ENCODE measurements at places on chromosomes 2 and 18.
A peak's percentile ranks its signal among the peaks of the same experiment; 100 is the strongest.

DNA sequence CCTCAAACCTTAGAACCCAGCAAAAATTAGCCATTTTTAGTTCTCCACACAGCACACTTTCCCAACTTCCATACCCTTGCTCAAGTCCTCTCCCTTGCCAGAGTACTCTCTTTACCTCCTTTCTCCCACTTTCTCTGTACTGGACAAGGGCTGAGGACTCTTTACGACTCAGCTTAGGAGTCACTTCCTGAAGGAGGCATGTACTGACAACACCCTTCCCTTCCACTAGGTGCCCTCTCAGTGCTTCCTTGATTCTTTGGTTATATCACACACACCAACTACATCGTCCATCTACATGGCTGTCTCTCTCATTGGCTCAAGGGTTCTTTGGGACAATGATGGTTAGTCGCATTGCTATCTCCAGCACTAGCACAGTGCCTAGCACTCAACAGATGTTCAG, 5.2 kb upstream of the C18orf63 start:
- DNase-seq: no peak

GRCh38 chr18:10560452-10561045, 34.7 kb downstream of the NAPG start:
- DNase-seq: peak; percentile 95

- no peak for DNase-seq
Measured at GRCh38 chr2:99569386-99569785, 79.6 kb upstream of the REV1 start.

GRCh38 chr2:156383798-156384197, 51.3 kb upstream of the NR4A2 start:
- DNase-seq: no peak

DNA sequence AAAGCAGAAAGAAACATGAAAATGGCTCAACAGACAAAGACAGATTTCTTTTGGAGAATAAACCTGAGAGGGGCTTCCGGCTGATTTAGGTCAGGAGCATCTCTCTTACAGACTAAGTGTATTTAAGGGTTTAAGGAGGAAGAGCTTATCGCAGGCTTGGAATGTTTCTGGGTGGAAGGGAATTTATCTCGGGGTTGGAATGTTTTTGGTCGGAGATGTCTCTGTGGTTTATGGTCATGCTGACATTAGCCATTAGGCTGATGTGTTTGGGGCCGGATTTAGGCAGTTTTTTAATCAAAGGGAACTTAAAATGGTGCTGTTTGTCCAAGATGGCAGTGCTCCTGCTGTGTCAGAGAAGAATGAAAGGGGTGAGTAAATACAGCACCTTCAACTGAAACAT, 14.4 kb upstream of the PSMA8 start:
- DNase-seq: no peak

DNA sequence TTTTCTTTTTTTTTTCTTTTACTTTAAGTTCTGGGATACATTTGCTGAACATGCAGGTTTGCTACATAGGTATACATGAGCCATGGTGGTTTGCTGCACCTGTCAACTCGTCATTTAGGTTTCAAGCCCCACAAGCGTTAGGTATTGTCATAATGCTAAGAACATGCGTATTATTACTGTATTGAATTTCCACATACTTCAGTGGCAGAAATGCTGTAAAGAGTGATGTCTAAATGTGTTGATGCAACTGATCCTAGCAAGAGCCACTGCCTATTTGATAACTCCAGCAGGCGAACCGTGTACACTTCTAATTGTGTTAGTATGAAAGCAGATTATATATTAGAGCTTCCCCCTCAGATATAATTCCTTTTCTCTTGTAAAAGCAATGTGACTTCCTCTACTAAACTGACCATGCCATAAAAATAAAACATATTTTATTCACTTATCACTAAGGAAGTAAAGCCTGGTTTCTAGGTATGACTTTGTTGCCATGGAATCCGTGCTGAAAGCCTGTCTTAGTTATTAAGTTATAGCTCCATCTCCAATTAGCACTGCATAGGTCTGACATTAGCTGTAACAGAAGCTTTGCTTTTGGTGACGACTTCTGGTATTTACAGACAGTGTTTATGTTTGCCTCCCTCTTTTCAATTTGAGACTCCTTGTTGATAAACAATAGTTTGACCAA, 280.0 kb downstream of the GALR1 start:
- DNase-seq: no peak

DNA sequence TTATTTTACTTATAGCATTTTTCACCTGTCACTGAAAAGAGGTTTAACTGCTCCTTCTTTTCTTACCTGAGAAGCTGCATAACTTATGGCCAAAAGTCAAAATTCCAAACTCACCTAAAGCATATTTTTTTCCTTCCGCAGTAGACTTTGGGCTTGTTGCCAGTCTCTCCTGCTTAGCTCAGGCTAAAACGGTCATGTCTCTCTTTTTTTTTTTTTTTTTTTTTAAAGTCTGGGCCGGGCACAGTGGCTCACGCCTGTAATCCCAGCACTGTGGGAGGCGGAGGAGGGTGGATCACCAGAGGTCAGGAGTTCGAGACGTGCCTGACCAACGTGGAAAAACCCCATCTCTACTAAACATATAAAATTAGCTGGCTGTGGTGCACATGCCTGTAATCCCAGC, 113.5 kb downstream of the RTN4 start:
- DNase-seq: no peak

- no peak for DNase-seq
Measured at GRCh38 chr2:212021947-212022346, 516.7 kb downstream of the ERBB4 start.

- peak; percentile 87 for DNase-seq
Measured at GRCh38 chr2:25251422-25252273, 83.3 kb upstream of the POMC start.

DNA sequence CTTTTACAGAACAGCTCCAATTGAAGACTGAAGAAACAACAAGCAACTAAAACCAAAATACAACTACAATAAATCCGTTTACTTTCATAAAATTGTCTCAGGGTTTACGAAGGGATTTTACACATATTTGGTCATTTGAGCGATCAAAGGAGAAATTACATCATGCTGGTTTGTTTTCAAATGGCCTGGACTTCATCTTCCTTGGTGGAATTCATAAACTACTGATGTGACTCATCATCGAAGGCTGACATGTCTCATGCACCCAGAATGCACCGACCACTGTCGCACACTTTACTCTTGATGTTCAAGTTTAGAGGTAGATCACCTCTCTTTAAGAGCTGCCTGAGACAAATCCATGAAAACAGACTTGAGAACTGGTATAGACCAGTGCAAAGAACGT, 25.6 kb upstream of the PMAIP1 start:
- DNase-seq: no peak

DNA sequence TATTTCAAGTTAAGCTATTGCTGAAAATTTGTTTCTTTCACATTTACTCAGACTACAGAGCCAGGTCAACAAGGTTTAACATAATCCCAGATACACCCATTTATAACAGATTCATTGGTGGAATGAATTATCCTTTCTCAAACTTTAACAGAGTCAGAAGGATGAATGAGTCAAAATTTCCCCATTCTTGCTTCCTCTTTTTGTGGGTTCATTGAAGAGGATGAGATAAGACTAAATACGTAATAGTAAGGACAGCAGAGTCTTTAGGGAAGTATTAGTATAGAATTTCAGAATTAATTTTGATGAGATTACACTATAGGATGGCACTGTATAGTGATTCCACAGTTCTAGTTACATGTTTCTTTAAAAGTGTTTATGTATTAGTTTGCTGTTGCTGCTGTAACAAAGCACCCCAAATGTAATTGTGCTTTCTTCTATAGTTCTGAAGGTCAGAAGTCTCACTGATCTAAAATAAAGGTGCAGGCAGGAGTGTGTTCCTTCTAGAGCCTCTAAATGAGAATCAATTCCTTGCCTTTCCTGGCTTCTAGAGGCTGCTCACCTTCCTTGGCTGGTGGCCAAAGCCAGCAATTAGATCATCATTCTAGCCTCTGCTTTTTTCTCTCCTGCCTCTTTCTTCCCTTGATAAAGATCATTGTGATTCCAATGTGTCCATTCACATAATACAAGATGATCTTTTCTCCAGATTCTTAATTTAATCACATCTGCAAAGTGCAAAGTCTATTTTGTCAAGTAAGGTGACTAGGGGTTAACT, 309.3 kb upstream of the PIK3C3 start:
- DNase-seq: no peak

DNA sequence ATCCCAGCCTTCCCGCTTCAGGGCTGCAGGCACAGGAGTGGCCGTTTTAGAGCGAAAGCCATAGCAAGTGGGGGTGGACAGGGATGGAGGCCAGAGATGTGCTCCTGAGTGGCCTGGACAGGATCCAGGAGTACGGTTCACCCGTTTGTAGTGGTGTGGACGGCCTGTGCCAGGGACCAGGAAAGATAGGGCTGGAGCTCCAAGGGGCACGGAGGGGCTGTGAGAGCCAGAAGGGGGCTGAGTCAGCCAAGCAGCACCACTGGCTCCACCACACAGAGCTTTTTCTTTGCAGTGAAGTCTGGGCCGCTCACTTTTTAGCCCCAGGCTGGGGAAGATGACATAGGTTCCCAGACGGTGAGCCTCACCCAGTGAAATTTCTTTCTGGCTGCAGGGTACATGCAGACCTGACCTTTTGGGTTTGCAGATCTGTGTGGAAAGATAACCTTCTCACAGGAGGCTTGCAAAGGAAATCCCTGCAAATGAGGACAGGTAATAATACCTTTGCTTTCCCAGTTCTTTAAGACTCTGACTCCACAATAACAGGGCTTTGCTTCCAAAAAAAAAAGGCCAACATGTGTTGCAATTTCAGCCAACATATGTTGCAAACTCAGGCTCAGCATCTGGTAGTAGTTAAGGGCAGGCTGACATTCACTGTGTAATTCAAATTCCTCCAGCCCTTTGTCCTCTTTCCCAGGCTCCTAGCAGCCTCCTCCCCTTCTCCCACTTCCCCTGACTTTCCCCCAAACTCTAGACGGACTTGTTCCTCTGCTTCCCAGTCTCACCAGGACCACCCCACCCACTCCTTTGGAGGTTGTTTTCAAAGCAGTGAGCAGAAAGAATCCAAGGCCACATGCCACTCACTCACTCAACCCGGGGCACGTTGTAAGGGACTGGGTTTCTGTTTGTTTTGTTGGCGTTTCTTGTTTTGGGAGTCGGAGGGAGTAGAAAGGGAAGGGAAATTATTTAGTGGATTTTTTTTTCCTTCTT, 20.3 kb upstream of the LAPTM4A start:
- peak; percentile 72 for DNase-seq

DNA sequence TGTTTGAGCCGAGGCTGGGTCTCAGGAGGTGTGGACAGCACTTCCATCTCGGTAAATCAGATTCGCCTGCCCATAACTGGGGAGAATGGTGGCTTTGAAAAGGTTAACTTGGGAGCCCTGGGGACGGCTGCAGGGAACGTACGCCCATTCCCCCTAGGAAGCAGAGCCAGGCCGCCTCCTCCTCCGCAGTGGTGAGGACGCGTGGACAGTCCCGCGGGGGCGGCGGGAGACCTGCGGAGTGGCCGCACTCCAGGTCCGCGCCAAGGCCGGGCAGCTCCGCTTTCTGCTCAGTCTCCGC, 845 bp upstream of the MYCN start:
- no peak for DNase-seq

DNA sequence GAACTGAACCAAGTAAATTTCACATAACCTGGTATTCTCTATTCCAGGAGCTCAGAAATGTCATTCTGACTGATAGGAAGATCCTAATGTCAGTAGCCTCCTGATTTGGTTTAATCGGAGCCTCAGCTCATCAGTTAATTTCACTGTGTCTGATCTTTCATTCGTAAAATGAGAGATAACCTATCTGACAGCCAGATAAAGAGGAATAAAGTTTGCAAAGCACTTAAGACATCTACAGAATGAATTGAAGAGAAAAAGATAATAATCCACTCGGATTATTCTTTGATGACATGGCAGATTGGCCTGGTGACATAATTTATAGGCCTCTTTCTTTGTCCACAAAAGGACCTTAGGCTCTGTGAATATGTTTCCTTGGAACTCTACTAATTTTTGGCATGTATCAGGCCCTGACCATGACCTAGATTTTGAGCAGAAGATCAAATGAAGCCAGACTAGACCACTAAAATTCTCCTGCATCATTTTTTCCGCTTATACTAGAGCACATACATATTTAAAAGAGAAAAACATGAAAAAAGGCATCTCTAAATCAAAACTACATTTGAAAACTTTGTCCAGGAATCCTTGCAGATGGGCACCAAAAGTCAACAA, 312.4 kb downstream of the MTX2 start:
- no peak for DNase-seq

DNA sequence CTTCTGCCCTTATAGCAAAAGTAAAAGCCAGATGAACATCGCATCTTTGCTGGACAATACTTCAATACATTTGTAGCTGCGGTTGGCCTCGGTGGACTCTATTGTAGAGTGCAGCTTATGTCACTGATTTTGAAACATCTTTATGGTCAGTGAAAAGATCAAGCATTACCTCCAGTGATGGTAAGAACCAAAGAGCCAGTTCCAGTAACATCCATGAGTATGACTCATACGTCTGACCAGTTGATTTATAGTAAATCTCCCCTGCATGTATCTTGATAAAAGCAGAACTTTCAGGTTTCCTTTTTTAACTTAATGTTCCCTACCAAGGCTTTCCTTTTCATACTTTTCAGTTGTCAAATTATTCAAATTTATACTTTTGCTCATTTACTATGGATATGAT, 119.2 kb upstream of the HNRNPA3 start:
- no peak for DNase-seq

- DNase-seq: no peak
Measured at GRCh38 chr2:24969784-24970183, 2.0 kb downstream of the DNAJC27 start.

GRCh38 chr2:223365158-223365679, 236.9 kb downstream of the SCG2 start:
- no peak for DNase-seq

DNA sequence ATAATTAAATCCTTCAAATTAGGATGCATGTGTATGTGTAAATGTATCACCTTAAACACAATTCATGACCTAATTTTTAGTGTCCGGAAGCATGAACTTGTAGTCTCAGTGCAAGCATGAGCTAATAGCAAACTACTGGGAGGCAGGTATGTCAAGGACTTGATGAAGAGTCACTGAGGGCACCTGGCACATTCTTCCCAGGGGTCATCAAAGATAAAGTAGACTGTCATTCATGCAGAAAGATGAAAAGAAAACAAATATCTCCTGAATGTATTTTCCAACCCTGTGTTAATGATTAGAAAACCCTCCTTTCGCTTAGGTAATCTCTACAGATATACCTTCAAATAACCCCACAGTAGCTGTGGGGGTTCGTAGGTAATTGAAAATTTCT, 234.9 kb downstream of the SOCS6 start:
- DNase-seq: no peak

GRCh38 chr2:122486705-122487415, 731.4 kb downstream of the TSN start:
- no peak for DNase-seq

GRCh38 chr2:221822416-221822815, 250.3 kb upstream of the EPHA4 start:
- no peak for DNase-seq

- peak; percentile 87 for DNase-seq
Measured at GRCh38 chr2:200905618-200906296, 16.6 kb downstream of the NIF3L1 start.

GRCh38 chr2:137321566-137321965, 556.2 kb downstream of the THSD7B start:
- DNase-seq: no peak

GRCh38 chr2:46720592-46721185, 194.9 kb downstream of the MCFD2 start:
- DNase-seq: no peak

GRCh38 chr2:20617892-20618467, 32.9 kb downstream of the HS1BP3 start:
- peak; percentile 74 for DNase-seq
